ENCODE measurements at places on chromosomes 3 and 15. TPM values are rescaled to one million over a fixed set of nuclear protein-coding genes. Genes with fewer than 3 reads are reported as not detected.

Gene LXN
- 11.9 TPM for total RNA-seq

Gene TEX55
- total RNA-seq, result not detected

Gene FANCD2
- total RNA-seq, result 59.0 TPM

Gene GOLGA8Q
- total RNA-seq, result not detected

Gene SEMA3G
- total RNA-seq, result 0.82 TPM
